ENCODE measurements at places on chromosomes 2 and 18.
A peak's percentile ranks its signal among the peaks of the same experiment; 100 is the strongest.

GRCh38 chr2:46369783-46370182, 72.6 kb downstream of the EPAS1 start:
- DNase-seq = no peak

- no peak for DNase-seq
Measured at GRCh38 chr2:182595650-182596049, 120.4 kb upstream of the DNAJC10 start.

DNA sequence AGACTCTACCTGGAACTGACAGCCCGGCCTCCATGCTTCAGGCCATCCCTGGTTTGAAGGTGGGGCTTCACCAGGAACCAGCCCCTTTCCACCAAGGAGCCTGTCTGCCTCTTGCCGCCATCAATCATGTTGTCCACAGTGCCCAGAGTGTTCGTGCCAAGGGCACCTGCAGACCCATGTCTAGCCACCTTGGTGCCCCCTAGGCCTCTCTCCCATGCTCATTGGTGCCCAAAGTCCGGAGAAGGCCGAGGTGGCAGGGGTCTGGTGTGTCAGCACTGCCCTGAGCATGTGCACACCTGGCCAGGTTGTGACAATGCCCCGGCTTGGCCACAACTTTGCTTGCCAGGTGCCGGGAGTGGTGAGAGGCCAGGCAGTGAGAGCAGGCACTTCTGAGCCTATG, 114.8 kb downstream of the COPS8 start:
- DNase-seq = no peak

GRCh38 chr2:157875641-157876065, 477 bp downstream of the ACVR1 start:
- no peak for DNase-seq

DNA sequence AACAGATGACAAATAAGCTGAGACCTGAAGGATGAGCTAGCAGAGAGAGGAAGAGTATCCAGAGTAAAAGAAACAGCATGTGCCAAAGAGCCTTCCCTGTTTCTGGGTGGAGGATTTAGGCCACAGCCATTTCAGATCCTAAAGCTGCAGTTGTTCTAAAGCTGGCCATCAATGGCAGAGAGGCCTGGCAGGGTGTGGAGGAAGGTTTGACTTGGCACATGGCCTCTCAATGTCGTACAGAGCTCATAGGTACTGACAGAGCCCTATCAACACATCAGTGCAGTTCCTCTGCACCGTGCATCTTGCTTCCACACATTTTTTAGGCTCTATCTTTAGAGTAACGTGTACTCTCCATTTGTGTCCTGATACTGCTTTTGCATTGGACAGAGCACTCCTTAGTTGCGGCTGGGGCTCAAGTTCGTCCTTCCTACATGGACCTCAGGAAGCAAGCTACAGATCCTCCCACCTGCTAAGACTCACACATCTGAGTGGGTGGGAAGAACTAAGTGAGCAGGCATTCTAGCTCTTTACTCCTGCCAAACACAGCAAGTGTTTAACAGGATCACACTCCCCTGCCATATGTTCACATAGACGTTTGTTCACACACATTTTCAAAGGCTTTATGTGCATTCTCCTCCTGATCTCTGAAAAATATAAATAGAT, 3.0 kb upstream of the CHMP3 start:
- no peak for DNase-seq

DNA sequence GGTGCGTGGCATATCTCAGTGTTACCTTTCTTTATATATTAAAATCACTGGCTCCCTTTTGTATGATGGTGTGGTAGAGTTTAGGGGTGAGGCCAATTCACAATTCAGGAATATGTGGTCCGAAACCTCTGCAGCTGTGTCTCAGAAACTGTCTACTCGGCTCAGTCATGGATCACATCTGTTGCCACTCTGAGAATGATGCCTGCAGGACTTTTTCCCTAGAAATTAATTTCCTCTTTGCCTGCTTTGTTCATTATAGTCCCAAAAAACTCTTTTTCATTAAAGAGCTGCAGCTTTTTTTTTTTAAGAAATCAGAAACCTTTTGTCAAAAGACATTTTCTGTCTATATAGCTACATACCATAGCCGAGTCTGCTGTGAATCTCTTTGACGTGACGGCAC, 104.9 kb upstream of the NFATC1 start:
- DNase-seq = no peak

DNA sequence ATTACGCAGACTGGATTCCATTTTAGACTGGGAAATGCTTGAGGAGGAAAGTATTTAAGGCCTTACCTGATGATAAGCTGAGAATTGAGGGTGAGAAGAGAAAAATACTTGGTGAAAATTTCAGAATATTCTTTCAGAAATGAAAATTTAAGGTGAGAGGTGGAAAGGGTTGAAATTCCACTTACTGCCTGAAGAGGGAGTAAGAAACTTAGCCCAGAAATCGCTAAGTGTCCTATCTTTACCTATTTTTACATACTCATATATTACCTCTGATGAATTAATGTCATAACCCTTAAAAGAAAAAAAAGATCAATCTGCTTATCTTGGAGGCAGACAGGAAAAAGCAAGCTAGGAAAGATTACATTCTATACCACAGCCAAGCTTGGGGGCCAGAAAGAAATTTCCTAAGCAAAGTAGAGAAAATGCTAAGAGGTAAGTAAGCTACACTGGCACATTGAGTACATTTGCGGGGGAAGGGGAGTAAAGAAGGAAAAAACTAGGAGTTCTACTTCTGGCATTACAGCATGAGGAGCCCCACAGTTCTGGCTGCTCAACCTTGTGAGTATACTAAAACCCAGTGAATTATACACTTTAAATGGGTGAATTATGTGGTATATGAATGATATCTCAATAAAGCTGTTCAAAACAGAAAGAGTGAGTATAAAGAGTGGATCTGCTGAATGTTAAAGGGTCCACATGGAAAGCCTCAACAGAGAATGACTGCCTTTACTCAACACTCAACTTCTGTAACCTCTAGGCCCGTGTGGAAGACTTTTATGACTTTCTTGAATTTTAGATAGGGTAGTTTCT, 33.8 kb downstream of the SMC6 start:
- no peak for DNase-seq

GRCh38 chr18:78793313-78794070, 186.1 kb upstream of the SALL3 start:
- no peak for DNase-seq

- DNase-seq = no peak
Measured at GRCh38 chr2:11683476-11683875, 13.5 kb upstream of the NTSR2 start.

GRCh38 chr2:223721746-223722145, 115.6 kb downstream of the AP1S3 start:
- DNase-seq = no peak

- DNase-seq = no peak
Measured at GRCh38 chr18:12599966-12600365, 57.9 kb downstream of the SPIRE1 start.

GRCh38 chr2:197209742-197210408, 100.7 kb downstream of the ANKRD44 start:
- peak; percentile 53 for DNase-seq

DNA sequence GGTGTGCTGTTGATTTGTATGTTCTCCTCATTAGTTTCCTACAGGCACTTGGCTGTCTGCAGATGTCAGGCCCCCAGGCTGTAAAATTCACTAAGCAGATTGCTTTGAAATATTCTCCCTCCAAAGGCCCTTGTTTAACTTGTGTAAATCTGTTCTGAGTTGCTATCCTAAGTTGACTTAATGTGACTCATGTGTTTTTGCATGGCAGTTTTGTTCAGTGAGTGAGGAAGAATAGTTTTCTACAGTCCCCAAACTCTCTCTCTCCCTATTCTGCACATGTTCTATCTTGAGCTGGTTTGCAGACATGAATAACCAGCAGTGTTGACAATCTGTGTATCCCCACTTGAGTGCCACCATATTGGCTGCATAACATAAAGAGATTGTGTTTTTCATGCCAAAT, 1005.4 kb upstream of the DDX18 start:
- no peak for DNase-seq

DNA sequence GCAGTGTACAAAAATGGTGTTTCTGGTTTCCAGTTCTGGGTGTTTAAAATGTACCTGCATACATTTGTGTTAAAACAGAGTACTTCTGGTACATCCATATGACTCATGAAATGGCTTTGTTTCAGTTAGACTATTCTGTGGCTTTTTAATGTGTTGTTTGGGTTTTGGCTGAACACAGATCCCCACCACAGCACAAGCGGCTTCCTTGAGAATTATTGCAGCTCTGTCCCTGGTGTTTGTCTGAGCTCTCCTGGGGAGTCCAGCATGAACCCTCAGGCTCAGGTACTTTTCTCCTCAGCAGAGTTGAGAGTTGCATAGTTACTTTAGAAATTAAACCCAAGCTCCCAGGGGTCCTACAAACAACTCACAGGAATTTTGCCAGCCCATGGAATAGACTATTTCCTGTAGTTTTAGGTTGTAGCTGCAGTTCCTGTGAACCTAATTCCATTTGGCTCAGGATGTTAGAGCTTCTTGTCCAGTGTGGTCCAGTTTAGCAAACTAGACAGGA, 64.8 kb upstream of the EML6 start:
- no peak for DNase-seq

DNA sequence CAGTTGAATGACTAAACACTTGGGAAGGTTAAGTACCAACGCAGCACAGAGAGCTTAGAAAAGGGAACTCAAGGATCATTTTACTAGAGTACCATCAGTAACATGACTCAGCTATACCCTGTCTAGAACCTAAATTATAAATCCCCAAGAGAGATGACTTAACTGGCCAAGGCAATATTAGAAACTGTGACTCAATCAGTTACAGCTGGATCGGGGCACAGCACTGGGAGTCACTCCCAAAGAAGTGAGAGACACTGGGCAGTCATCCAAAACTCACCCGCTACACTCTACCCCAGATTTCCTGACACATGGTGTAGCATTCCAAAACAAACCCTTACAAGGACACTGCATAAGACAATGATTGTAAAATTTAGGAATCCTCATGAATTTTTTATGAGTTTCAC, 17.7 kb downstream of the IWS1 start:
- DNase-seq = peak; percentile 62

DNA sequence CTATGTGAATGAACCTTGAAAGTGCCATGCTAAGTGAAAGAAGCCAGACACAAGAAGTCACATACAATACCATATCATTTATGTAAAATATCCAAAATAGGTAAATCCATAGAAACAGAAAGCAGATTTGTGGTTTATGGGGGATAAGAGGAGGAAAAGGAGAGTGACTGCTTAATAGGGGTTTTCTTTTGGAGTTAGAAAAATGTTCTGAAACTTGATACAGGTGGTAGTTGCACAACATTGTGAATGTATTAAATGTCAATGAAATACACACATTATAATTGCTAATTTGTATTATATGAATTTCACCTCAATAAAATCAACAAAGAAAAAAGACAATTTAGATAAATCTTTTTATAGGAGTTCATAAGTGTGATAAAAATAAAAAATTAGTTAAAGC, 37.1 kb downstream of the MEMO1 start:
- no peak for DNase-seq

GRCh38 chr2:1370461-1370860, 42.8 kb upstream of the TPO start:
- no peak for DNase-seq

- no peak for DNase-seq
Measured at GRCh38 chr2:101627285-101628029, 70.0 kb upstream of the MAP4K4 start.

DNA sequence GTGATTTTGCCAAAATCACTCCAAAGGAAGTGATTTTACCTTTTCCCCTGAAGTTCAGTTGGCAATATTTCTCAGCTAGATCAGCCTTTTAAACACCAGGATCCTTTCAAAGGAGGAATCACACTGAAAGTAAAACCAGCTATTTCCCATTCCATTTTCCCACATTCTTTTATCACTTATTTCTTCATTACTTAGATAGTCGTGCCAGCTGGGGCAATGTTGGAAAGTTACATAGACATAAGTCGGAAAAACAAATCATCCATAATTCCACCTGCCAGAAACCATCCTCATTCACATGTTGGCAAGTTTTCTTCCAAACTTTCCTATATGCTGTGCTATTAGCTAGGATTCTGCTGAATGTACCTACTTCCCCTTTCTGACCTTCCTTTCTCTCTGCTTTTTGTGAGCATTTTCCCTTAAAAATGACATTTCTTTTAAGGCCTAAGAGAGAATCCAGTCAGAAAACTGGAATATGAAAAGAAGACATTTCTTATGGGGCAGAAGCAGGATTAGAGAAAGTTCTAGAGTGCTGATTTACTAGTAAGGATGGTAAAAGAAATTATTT, 170.0 kb upstream of the STK17B start:
- DNase-seq = no peak

- no peak for DNase-seq
Measured at GRCh38 chr18:79321625-79322405, 73.9 kb upstream of the NFATC1 start.

DNA sequence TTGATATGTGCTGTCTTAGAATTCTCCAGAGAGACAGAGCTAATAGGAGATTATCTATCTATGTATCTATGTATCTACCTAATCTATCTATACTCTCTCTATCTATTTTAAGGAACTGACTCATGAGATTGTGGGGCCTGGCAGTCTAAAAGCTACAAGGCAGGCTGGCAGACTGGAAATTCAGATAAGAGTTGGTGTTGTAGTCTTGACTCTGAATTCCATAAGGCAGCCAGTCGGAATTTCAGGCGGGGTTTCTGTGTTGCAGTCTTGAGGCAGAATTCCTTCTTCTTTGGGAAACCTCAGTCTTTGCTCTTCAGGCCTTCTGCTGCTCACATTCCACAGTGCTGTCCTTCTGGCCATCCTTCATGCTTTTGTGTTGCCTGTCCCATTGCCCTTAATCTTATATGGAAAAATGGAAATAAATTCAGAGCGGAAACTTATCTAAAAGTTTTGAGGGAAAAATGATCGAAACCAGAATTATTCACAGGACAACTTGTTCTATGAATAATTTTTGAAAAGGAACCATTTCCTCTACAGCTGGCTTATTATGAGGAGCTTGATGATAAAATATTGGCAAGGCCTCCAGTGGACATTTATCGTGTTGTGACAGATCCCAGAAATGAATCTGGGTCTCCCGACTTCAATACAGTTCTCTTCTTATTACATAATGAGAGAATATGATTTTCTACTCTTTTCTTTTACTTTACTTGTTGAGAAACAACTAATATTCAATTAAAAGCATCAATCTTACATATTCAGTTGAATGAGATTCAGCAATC, 10.8 kb downstream of the IL1RL1 start:
- DNase-seq = no peak

DNA sequence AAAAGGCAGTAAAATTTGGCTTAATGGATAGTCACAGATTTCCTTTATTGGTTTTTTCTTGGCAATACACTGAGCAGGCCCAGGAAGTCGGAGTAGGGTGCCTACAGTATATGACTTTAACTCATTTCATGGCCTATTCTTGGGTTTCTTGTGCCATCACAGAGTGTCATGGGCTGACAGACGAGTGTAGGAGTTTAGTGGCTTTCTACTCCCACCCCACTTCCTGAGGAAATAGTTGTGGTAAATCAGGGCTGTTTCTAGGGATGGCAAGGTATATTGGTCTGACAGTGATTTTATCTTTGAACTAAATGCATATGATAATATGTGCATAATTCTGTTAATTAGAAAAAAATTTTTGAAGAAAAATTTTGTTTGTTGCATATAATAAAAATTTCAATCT, 100.1 kb downstream of the PLCL1 start:
- DNase-seq = no peak
